ENCODE measurements at places on chromosomes 6 and 20.
A peak's percentile ranks its signal among the peaks of the same experiment; 100 is the strongest.

DNA sequence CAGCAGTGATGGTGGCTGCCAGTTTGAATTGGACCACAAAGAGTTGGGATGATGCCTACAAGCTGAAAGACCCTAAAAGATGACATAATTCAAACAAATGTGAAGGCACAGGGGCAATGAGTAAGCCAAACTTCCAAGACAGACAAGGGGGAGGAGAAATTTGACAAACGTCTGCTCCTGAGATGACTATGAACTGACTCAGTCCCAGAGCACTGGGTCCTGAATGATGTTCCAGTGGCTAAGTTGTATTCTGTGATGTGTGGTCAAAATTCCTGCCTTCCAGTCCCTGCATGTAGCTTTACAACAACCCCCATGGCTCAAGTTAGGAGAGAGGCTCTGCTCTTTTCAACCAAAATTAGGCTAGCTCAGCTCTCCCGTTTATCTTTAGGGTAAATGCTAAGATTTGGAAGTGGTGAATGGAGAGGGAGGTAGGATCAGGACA is 86.1 kb upstream of the SIRPA start:
- no peak for DNase-seq

GRCh38 chr20:40293740-40294139 is 395.3 kb downstream of the MAFB start:
- no peak for DNase-seq

GRCh38 chr6:17600527-17601385 is 654 bp downstream of the FAM8A1 start:
- DNase-seq, result peak; percentile 7

- no peak for DNase-seq
These were observed 119.3 kb downstream of the RNF144B start for GRCh38 chr6:18506382-18507017.

- DNase-seq, result no peak
These were observed 4.5 kb downstream of the GID8 start for GRCh38 chr20:62942456-62942855.

GRCh38 chr6:56683882-56684281 is 41.2 kb upstream of the DST start:
- DNase-seq, result no peak

- no peak for DNase-seq
These were observed 19.0 kb upstream of the SNRPB2 start for GRCh38 chr20:16710781-16711180.

DNA sequence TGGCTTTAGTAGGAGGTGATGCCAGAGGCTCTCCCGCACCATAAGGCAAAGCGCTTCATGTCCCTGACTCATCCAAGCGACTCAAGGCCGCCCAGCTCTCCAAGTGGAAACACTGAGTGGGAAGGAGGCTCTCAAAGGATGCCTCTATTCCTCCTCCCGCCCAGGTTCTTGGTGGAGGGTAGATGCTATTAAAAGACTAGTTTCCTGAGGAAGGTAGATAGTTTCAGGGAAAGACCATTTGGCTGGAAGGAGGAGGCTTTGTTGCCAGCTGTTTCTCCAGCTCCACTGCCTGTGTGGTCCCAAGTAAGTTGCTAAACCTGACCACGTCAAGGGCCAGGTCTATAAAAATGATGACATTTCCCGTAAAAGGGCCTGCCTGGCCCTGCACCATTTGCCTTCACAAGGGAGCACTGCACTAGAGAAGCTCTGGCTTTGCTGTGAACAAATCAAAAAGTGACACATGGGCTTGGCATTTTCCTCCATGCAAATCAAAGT is 48.2 kb downstream of the GMDS start:
- no peak for DNase-seq

- no peak for DNase-seq
These were observed 220.5 kb upstream of the PMEPA1 start for GRCh38 chr20:57930351-57930750.

GRCh38 chr20:19354950-19355349 is 142.5 kb downstream of the SLC24A3 start:
- no peak for DNase-seq

GRCh38 chr20:49297605-49298530 is 20.0 kb upstream of the ZNFX1 start:
- no peak for DNase-seq

GRCh38 chr6:10350720-10351119 is 64.2 kb downstream of the TFAP2A start:
- DNase-seq, result no peak

DNA sequence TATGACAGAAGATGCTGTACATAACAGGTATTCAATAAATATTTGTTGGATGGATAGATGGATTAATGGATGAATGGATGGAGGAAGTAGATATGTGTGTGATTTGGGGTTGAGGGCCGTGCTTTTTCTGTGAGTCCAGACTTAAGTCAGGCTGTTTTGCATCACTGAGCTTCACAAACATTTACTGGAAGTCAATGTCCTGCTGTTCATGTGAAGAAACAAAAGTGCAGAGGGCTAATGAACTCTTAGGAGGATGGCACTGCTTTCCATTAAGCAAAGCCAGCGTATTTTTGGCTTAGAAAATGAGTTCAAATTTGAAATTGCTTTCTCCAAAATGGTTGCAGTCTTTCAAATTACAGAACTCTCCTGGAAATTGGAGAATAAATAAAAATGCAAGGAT is 260.6 kb upstream of the SASH1 start:
- DNase-seq, result no peak

- DNase-seq, result no peak
These were observed 20.7 kb downstream of the COL19A1 start for GRCh38 chr6:69887026-69887425.

- DNase-seq, result no peak
These were observed 43.2 kb upstream of the BCAS1 start for GRCh38 chr20:54113566-54113965.

- DNase-seq, result no peak
These were observed 64.0 kb upstream of the APCDD1L start for GRCh38 chr20:58579069-58579818.

DNA sequence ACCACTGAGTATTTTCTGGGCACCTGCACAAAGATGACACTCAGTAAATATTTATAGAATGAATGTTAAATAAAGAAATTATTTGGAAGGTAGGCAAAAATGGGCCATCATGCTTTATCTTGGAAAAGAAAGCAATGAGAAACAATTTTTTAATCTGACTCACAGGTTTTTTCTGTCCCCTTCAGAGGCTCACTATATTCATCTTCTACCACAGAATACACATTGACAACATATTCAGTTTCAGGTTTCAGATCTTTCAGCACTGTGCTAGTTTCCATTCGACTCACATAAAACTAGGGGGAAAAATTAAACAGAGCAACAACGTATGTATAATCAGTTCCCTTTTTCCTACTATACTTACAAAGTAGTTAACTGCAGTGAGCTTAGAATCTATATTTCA is 58.3 kb downstream of the COL12A1 start:
- no peak for DNase-seq

DNA sequence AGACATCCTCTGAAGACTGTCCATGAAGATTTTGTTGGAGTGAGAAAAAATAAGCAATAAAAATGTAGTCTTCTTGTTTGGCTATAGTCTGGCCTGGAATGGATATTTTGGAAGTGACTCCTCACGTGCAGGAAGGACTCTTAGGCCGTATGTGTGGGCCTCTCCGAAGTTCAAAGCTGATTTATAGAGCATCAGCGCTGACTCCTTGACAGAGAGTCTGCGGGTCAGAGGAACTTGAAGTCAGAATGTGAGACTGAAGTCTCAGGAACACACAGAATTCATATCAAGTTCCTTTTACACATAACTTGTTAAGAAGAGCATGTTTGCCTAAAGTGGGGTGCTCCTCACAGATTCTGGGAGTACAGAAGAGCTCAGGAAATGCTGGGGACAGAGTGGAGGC is 36.1 kb downstream of the EDN3 start:
- DNase-seq, result no peak

GRCh38 chr20:38094373-38094891 is 60.9 kb downstream of the RPRD1B start:
- peak; percentile 21 for DNase-seq

- DNase-seq, result no peak
These were observed 569.1 kb upstream of the ID4 start for GRCh38 chr6:19268117-19268516.

- DNase-seq, result no peak
These were observed 60.6 kb upstream of the RIPOR2 start for GRCh38 chr6:24996269-24996836.

- no peak for DNase-seq
These were observed 383.3 kb downstream of the TAF4 start for GRCh38 chr20:61682114-61682995.

DNA sequence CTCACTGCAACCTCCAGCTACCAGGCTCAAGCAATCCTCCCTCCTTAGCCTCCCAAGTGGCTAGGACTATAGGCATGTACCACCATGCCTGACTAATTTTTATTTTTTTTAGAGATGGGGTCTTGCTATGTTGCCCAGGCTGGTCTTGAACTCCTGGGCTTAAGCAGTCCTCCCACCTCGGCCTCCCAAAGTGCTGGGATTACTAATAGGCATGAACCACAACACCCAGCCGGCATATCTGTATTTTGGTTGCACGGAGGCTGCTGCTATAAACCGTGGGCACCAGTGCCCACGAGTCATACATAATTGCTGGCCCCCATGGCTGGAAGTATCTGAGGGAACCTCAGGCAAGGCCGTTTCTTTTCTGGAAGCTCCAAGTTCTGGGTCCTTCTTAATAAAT is 18.3 kb upstream of the ADRM1 start:
- no peak for DNase-seq

- DNase-seq, result no peak
These were observed 932.7 kb downstream of the TFAP2A start for GRCh38 chr6:9482030-9482738.

GRCh38 chr6:113654396-113654795 is 202.7 kb upstream of the MARCKS start:
- DNase-seq, result no peak

GRCh38 chr6:34362909-34363680 is 29.4 kb downstream of the NUDT3 start:
- no peak for DNase-seq

GRCh38 chr6:25441663-25442270 is 162.6 kb downstream of the CARMIL1 start:
- no peak for DNase-seq

- no peak for DNase-seq
These were observed 19.2 kb downstream of the ASIP start for GRCh38 chr20:34260208-34260942.

GRCh38 chr6:2551705-2552104 is 199.0 kb downstream of the MYLK4 start:
- no peak for DNase-seq

- DNase-seq, result no peak
These were observed 174.9 kb downstream of the CD109 start for GRCh38 chr6:73870907-73871306.

- DNase-seq, result no peak
These were observed 12.6 kb downstream of the RNF217 start for GRCh38 chr6:124974771-124975377.

GRCh38 chr6:17771609-17772008 is 64.9 kb upstream of the NUP153 start:
- no peak for DNase-seq

- no peak for DNase-seq
These were observed 32.7 kb upstream of the SLC22A1 start for GRCh38 chr6:160088784-160089533.

DNA sequence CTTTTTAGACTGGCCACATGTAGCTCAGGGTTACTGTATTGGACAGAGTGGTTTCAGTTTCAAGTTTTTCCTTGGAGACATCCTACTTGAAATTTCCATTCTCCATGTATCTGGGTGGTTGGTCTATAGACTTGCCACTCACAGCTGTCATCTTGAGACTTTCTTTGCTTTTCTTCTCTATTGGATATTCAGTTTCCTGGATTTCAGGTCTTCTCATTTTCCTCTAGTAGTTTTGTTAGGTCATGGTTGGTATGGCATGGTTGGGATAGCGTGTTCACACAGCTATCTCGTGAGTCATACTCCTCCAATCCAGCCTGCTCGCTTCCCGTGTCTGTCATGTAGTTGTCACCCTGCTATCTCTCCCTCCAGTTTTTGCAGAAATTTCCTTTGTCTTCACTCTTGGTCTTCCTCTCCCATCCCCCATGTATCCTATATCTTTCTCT is 48.3 kb downstream of the PTPN1 start:
- no peak for DNase-seq

- peak; percentile 61 for DNase-seq
These were observed 867 bp downstream of the EBF4 start for GRCh38 chr20:2693286-2694007.

- DNase-seq, result no peak
These were observed 6.7 kb downstream of the MTCH1 start for GRCh38 chr6:36979347-36979742.

GRCh38 chr6:37650071-37650481 is 47.6 kb downstream of the MDGA1 start:
- DNase-seq, result no peak

DNA sequence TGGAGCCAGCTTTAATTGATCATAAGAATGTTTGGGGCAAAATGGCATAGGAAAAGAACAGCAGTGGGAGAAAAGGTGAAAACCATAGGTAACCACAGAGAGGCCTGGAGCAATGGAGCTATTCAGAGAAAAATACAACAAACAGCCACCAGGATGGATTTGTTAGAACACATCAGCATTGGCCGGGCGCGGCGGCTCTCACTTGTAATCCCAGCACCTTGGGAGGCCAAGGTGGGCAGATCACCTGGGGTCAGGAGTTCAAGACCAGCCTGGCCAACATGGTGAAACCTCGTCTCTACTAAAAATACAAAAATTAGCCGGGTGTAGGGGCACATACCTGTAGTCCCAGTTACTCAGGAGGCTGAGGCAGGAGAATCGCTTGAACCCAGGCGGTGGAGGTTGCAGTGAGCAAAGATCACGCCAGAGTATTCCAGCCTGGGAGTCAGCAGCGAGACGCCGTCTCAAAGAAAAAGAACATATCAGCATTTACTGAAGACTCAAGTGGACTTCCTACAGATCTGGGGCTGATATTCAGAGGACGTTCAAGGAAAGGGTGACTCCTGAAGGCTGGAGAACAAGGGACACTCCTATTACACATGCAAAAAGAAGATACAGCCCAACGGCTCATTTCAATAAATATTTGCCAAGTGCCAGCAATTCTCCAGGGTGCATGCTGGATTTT is 20.2 kb downstream of the SNHG17 start:
- no peak for DNase-seq

Measured in stimulated activated CD8-positive, alpha-beta memory T cell treated with anti-CD3 and anti-CD28 coated beads, Interleukin-7, amount 100 ng/mL, for 4 hours (primary cell).